ENCODE measurements at places on chromosomes 1 and 21.

DNA sequence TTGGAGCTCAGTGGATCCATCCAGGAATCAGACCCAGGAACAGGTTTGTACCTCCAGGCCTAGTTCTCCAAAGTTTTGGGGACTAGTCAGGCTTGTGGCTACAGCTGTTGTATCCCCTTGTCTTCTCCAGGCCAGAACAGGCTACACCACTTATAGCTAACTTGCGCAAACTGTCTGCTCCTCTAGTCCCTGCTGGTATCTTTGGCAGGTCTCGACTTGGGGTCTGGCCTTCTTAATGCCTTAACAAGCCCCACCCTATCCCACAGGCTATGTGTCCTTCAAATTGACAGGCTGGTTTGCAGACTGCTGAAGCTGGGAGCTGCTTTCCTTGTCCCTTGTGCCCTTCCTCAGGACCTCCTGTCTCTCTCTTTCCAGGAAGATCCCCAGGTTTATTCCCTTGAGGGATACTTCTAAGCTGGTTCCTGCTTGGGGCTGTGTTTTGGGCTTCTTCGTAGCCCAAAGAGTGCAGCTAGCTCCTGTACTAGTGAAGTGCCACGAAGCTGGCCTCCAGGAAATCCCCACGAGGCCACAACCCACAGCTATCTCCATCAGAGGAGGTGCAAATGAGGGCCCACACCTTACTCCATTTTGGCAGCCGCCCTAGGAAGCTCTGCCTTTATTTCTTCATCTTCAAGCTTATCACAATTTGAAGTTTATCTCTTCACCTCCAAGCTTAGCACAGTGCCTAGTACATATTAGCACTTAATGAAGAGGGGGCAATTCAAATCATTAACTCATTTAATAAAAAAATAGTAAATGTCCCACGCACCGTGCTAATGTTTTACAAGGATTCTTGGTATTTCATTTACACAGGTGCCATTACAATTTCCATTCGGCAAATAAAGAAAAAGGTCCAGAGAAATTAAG, 683 bp upstream of the DMAP1 start:
- peak; percentile 23 for DNase-seq

GRCh38 chr1:186536273-186536890, 75.5 kb upstream of the PDC start:
- no peak for DNase-seq

DNA sequence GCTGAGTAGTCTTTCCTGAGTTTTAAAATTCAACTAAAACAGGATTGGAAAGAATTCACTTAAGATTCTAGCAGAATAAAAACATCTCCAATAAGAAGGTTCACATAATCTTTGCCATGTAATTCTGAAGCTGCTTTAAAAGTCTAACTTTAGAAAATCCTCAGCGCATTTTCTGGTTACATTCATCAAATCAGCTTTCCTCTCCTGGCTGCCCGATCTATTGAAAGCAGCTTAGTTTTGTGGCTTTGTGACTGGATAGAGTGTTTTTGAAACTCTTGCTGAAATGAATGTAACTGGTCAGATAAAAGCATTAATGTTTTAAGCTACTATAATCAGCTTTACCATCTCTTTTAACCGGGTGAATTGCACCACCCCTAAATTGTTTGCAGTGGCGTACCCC, 66.8 kb downstream of the DOP1B start:
- no peak for DNase-seq

GRCh38 chr21:35512346-35512745, 463.2 kb upstream of the RUNX1 start:
- no peak for DNase-seq

DNA sequence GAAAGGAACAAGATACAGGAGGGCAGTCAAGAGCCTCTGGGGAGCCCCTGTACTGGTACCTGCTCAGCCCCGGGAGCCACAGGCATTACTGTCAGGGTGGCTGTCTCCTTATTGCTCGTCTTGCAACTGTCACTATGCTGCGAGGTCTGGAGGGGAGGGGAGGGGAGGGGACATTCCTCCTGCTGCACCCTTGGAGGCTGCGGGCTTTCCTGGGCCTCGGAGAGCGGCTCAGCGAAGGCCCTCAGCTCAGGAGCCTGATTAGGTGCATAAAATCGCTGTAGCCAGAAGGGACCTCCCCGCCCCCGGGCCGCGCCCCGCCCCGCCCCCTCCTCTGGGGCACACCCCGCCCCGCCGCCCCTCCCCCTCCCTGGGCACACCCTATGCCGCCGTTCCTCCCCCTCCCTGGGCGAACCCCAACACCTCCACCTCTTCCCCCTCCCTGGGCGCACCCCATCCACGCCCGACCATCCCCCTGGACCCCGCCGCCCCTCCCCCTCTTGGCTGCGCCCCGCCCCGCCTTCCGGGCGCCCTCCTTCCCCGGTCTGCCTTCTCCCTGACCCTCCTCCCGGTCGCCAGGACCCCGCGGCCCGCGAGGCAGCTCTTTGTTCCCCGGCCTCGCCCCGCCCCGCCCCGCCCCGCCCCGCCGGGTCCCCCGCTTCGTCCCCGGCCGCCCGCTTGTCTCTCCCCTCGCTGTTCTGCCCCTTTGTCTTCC, 35.5 kb downstream of the CACHD1 start:
- peak; percentile 40 for DNase-seq

DNA sequence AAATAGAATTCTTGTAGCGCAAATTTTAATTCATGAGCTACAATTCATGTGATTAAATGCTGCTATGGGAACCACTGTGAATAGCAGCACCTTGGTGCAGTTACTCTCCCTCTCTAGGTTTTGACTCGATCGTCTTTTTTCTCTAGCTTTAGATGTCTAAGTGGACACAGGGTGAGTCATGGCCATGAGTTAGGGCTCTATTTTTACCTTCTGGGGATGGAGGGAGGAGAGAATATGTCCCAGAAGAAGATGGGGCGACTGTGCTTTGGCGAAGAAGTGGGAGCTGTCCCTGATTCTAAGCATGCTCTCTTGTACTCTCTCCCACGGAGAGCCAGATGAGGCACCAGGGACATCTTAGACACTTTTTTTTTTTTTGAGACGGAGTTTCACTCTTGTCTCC, 1.6 kb upstream of the OR2B11 start:
- no peak for DNase-seq

DNA sequence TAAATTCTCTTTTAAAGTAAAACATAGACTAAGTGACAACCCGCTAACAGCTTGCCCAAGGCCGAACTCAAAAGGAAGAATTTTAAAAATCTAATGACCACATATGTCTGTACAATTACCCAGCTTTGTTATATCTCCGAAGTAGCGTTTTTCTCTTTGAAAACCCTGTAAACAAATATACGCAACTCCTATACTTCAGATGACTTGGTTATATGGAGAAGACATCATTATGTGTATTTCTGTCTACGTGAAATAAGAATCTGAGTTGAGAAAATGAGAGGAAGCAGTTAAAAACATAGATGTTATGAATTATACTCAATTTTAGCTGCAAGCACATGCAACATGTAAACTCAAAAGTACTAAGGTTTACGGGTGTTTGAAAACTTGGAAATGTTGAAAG, 2.0 kb downstream of the PBX1 start:
- DNase-seq = no peak

DNA sequence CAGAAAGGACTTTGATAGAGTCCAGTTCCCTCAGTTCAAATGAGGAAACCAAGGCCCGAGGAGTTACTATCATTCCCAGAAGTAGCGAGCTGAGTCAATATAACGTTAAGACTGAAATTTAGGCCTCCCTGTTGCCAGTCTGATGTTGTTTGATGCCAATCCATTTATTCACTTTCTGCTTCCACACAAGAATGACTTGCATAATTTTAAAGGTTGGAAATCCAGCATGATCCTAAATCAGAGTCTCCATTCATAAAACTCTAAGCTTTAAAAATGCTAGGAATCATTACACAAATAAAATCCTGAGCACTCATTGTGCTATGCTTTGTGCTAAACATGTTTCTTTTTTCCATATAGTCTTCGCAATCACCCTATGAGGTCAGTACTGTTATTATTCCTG, 414.4 kb downstream of the PTBP2 start:
- DNase-seq = no peak

- no peak for DNase-seq
These were observed 480.4 kb downstream of the SIPA1L2 start for GRCh38 chr1:232149287-232150201.

DNA sequence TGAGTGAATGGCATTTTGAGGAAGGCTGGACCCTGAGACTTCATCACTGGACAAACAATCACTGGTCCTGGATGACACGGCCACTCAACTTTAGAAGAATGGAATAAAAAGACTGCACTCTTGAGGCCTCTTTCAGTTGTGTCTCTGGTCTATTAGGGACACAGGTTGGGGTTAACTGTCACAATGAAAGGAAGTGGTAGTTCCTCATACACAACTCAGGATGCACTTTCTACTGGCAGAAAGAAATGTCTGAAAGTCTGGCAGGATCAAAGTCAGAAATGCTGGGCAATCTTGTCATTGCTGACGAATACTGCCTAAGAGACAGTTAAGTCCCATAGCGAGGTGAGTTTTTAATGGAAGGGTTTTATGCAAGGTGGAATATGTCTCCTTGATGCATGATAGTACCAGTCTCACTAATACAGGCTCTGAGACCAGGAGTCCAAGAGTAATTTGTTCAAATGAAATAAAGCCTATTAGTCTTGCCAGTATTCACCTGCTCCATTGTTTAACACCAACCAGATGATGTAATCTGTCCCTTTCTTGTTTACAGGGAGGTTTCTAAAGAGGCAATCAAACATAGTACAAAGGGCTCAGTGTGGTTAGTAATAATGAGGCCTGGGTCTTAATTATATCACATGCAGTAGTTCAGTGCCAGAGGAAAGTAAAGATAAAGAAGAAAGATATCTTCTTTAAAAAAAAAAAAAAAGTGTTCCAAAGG, 11.2 kb upstream of the RRP15 start:
- DNase-seq = no peak

All from stimulated activated CD4-positive, alpha-beta T cell treated with anti-CD3 and anti-CD28 coated beads, Interleukin-12 subunit alpha, Interleukin-12 subunit beta, amount 100 ng/mL, for 48 hours (primary cell).